ENCODE measurements at places on chromosomes 2 and 18.

DNA sequence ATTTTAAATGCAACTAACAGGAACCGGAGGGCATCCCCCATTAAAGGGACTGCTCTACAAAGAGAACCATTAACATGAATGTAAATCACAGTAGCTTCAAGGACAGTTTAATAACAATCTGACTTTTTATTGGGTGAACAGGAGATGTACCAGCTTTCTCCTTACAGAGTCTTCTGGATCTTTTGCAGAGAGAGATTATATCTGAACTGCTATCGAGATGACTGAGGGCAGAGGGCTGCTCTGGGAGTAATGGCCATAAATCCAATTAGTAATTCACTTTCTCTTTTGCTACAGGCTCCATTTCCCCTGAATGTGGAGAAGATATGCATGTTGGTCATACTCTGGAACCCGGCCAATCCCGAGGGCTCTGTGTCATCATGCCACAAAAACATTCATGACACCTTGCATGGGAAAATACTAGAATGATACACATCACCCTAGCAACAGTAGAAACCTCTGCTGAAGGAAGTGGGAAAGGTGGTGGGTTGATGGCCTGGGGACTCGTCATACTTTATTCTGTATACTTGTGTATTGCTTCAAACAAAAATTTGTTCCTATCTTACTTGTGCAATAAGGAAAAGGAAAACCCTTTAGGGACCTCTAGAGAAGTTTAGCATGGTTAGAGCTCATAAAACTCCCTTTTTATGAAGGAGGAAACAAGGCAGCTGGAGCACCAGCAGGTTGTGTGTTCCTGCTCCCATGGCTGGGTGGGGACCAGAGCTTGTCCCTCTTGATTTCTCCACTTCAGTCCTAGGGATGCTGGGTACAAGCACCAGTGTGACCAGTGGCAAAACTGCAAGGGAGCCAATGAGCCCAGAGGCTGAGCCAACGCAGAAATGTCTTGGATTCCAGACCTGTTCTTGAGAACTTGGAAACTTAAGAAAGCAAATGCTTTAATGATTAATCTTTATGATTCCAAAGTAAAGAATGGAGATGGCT, 26.0 kb downstream of the CTAGE1 start:
- no peak for DNase-seq

GRCh38 chr2:138707392-138708074, 72.7 kb downstream of the NXPH2 start:
- DNase-seq, result no peak

- DNase-seq, result no peak
Observed at GRCh38 chr18:67977067-67977616, 460.6 kb upstream of the DSEL start.

GRCh38 chr2:8176887-8177286, 505.0 kb upstream of the ID2 start:
- no peak for DNase-seq

GRCh38 chr18:48962252-48962993, 11.7 kb upstream of the SMAD7 start:
- DNase-seq, result no peak

DNA sequence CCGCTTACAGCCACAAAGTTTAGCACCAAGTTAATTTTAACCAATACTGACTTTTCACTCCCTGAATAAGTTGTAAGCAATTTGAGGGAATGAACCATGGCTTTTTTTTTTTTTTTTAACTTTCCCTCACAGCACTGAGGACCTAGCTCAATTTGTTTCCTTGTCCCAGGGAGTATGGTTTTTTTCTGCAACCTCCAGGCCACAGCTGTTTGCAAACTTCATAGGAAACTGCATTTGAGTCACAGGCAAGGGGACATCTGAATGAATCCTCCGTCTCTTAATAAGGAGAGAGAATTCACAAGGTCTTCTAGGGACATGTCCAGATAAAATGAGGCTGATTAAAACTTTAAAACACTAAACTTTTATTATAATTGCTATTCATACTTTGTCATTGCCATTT, 181.5 kb downstream of the GFPT1 start:
- no peak for DNase-seq

DNA sequence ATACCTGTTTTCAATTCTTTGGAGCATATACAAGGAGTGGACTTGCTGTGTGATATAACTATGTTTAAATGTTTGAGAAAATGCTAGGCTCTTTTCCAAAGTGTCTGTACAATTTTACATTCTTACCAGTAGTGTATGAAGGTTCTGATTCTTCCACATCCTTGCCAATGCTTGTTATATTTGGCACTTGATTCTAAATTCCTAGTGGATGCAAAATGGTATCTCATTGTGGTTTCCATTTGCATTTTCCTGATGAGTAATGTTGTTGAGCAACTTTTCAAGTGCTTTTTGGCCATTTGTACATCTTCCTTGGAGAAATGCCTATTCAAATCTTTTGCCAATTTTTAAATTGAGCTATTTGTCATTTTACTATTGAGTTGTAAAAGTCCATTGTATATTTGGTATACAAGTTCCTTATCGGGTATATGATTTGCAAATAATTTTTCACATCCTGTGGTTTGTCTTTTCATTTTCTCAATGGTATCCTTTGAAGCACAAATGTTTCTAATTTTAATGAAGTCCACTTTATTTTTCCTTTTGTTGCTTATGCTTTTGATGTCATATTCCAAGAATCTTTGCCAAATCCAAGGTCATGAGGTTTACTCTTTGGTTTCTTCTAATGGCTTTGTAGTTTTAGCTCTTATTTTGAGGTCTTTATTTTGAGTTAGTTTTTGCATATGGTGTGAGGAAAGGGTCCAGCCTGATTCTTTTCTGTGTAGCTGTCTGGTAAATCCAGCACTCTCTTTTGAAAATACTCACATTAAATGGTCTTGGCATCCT, 33.2 kb upstream of the CWC22 start:
- no peak for DNase-seq

GRCh38 chr2:56580242-56580641, 396.5 kb downstream of the CCDC85A start:
- no peak for DNase-seq

- DNase-seq, result no peak
Observed at GRCh38 chr2:173264603-173265366, 89.9 kb upstream of the CDCA7 start.

DNA sequence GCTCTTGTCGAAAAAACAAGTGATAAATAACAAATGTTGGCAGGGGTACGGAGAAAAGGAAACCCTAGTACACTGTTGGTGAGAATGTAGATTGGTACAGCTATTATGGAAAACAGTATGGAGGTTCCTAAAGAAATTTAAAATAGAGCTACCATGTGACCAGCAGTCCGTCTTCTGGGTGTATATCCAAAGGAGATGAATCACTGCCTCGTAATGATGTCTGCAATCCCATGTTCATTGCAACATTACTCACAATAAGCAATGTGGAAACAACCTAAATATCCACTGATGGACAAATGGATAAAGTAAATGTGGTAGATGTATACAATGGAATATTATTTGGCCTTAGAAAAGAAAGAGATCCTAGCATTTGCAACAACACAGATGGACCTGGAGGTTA, 50.6 kb downstream of the SLC16A14 start:
- DNase-seq, result no peak

DNA sequence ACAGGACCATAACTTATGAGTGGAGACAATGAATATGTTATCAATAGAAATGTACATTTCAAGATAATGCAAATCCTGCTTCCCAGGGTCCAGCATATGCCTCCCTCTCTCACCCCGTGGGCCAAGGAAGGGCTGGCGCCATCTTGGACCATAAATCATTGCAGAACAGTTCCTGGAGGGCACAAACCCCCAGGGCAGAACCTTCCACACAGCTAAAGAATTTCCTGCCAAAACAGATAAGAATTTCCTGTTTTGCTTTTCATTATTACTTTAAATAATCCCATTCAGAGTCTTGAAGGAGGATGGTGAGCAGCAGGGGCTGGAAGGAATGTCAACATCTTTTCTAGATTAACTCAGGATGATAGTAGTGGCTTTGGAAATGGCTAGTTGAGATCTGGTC, 53.7 kb downstream of the EHD3 start:
- DNase-seq, result no peak

- no peak for DNase-seq
Observed at GRCh38 chr18:76931171-76931570, 108.8 kb downstream of the ZNF236 start.

GRCh38 chr2:157792335-157793052, 83.6 kb downstream of the ACVR1 start:
- no peak for DNase-seq

DNA sequence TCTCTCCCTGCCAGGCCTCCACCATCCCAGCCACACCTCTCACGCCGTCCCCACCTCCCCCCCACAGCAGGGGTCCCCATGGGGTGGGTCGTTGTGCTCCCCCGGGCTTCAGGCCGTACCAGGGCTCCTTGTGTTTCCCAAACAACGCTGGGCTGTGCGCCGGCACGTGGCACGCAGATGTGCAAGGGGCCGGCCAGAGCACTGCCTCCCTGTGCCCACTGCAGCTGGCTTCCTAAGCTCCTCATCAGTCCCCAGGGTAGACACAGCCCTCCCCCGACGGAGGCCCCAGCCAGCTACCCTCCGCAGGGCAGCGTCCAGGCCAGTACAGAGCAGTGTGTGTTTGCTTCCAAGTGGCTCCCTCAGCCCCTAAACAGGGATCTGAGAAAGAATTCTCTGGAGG, 34.0 kb downstream of the BIN1 start:
- no peak for DNase-seq

GRCh38 chr18:23828426-23828825, 139.2 kb downstream of the LAMA3 start:
- DNase-seq, result no peak

DNA sequence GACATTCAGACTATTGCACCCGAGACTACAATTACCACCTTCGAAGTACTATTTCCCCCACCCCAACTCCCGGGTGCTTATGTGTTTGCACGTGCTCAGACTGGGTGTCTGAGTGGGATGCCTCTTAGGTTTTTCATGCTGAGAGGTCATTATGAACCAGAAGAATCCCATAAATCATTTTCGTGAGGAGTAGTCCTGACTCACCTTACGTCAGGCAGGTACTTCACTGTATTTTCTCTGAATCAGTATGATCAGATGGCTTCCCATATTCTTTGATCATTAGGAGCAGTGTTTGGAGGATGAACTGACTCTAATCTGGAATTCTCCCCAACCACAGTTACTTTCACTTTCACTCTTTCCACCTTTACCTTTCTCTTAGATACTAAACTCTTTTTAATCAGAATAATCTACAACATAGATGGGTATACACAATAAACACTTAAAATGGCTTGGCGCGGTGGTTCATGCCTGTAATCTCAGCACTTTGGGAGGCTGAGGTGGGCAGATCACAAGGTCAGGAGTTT, 38.4 kb upstream of the STAT4 start:
- no peak for DNase-seq

DNA sequence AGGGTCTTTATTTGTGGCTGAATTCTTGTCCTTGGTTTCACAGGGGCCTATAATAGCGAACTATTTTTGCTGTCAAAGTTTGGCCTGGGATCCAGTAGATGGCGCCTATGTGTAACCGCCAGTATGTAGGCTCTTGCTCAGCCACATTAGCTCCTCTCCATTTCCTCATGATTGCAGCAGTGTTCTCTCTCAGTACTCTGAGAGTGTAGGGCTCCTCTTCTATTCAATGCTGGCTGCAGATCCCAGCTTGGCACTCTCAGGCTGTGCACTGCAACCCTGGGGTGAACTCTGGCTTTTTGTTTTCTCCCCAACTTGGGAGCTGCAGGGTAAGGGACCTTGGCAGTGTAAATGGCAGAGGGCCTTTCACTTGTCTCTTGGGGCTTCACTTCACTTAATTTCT, 344.6 kb upstream of the CHAC2 start:
- DNase-seq, result no peak

- no peak for DNase-seq
Observed at GRCh38 chr18:30387401-30387800, 655.1 kb downstream of the DSC3 start.

GRCh38 chr2:151766437-151767153, 32.3 kb upstream of the NEB start:
- DNase-seq, result no peak

GRCh38 chr2:162212366-162212765, 30.9 kb downstream of the FAP start:
- DNase-seq, result no peak

DNA sequence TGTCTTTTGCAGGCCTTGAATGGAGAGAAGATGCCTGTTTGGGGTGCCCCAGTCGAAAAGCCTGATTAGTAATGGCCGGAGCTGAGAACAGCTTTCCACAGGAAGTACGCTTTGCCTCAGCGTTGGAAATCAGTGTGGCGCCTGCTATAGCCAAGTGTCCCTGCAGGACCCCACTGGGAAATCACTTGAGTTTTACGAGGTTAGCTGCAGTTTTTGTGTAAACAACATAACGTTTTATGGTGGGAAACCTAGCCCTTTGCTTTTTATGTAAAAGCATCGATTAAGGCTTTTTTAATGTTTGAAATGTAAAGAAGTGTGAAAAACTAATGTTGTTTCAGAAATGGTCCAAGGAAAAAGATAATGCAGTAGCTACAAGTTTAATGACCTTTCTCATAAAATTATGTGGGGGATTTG, 234.2 kb downstream of the TTC32 start:
- no peak for DNase-seq

DNA sequence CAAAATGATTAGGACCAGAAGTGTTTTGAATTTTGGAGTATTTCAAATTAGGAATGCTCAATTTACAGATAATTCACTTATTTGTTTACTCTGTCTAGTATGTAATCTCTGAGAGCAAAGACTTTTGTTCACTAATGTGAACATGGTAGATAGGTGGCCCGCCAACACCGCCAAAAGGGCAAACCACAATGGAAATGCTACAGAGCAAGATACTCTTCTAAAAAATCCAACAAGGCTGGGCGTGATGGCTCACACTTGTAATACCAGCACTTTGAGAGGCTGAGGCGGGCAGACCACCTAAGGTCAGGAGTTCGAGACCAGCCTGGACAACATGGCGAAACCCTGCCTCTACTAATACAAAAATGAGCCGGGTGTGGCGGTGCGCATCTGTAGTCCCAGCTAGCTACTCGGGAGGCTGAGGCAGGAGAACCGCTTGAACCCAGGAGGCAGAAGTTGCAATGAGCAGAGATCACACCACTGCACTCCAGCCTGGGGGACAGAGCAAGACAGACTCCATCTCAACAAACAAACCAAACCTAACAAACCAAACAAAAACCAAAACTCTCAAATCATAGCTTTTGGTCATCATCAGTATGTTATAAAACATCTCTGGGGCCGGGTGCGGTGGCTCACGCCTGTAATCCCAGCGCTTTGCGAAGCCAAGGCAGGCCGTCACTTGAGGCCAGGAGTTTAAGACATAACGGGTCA, 2.4 kb downstream of the CCT4 start:
- DNase-seq, result no peak

GRCh38 chr2:233213011-233213410, 38.5 kb upstream of the ATG16L1 start:
- DNase-seq, result no peak

- no peak for DNase-seq
Observed at GRCh38 chr18:45556222-45556621, 59.1 kb upstream of the SLC14A2 start.

GRCh38 chr2:173171924-173172643, 96.4 kb downstream of the MAP3K20 start:
- DNase-seq, result no peak

DNA sequence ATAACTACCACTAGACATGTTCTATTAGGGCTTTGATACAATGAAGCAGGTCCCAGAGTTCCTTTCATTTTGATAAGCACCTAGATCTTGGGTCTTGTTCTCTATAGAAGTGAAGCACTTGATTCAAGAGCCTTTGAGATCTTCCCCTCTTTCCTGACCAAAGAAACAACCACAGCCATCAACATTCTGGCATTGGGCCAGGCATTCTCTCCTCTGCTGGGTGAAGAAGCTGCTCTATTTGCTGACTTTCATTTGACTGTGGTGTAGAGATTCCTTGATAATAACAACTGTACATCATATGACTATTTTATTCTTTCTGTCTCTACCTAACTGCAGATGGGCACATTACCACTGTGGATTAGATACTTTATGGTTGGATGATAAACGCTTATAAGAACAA, 96.6 kb upstream of the LYPD1 start:
- DNase-seq, result no peak
